ENCODE measurements at places on chromosomes 6 and 20. TPM values are rescaled to one million over a fixed set of nuclear protein-coding genes. Genes with fewer than 3 reads are reported as not detected.

The FAM209B gene
- polyA plus RNA-seq: 0.27 TPM

The PLEKHG1 gene
- polyA plus RNA-seq: 39.0 TPM

The DEFB114 gene
- not detected for polyA plus RNA-seq

The HAO1 gene
- polyA plus RNA-seq: not detected

The ESR1 gene
- polyA plus RNA-seq: 1.0 TPM

The SLC17A3 gene
- 0.29 TPM for polyA plus RNA-seq

The ABHD16B gene
- polyA plus RNA-seq: not detected

The NUDT3 gene
- 24.7 TPM for polyA plus RNA-seq

The TFAP2D gene
- not detected for polyA plus RNA-seq

The ATRN gene
- polyA plus RNA-seq: 41.0 TPM

The NOX3 gene
- polyA plus RNA-seq: 2.2 TPM

The OR2H2 gene
- 0.16 TPM for polyA plus RNA-seq

The TMEM170B gene
- polyA plus RNA-seq: 9.1 TPM

The CCDC170 gene
- polyA plus RNA-seq: 1.4 TPM

The SLC2A4RG gene
- 71.6 TPM for polyA plus RNA-seq

The IL17A gene
- polyA plus RNA-seq: not detected

The HLA-DPB1 gene
- 17.2 TPM for polyA plus RNA-seq
